ENCODE measurements at places on chromosomes 3 and 15.
A peak's percentile ranks its signal among the peaks of the same experiment; 100 is the strongest.

- no peak for DNase-seq
Observed at GRCh38 chr3:102360183-102360860, 74.5 kb upstream of the ZPLD1 start.

DNA sequence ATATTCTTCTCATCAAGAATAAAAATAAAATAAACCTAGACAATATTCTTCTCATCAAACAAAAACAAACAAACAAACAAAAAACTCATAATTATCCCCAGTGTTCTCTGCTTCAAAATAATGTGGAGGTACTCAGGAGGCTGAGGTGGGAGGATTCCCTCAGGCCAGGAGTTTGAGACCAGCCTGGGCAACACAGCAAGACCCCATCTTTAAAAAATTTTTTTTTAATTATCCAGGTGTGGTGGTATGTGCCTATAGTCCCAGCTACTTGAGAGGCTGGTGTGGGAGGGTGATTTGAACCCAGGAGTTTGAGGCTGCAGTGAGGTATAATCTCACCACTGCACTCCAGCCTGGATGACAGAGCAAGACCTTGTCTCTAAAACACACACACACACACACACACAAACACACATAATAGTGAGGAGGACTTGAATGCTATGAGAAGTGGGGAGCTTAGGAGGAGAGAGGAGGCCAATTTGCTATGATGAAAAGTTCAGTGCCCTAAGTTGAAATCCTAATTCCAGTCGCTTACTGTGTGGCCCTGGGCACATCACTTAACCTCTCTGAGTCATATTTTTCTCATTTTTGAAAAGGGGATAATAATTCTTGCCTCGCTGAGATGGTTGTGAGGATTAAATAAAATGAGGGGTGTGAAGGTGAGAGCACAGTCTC, 35.8 kb upstream of the HERC1 start:
- DNase-seq: no peak

DNA sequence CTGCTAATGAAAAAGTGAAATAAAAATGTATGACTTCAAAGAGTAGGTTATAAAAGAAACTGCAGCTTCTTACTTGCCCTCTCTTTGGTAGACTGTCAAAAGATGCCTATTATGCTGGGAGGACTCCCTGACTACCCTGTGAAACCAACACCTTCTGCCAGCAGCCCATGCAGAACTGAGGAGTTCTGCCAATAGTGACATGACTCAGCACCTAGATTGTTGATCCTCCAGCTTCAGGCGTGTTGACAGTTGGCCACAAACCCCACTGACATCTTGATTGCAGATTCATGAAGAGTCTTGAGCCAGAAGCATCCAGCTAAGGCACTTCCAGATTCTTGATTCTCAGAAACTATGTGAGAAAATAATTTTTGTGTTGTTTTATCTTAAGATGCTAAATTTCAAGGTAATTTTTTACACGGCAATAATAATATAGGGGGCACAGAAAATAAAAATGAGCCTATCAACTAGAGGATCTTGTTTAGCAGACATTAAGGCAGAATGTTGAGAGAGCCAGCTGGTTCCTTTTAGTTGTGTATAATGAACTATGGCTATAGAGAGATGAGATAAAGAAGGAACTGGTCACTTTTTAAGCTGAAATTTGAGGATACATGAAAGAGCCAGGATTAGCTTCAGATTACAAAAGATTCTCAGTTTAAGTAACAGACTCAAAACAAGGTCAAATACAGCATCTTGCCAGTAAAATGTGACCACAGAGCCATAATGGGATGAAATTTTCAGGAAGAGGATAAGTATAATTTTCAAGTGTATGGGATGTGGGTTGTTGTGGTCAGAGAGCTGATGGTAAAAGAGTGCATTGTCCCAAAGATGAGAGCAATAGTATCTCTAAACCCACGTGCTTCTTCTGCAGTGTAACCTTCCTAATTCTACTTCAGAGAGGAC, 588.7 kb upstream of the CBLB start:
- DNase-seq: no peak

DNA sequence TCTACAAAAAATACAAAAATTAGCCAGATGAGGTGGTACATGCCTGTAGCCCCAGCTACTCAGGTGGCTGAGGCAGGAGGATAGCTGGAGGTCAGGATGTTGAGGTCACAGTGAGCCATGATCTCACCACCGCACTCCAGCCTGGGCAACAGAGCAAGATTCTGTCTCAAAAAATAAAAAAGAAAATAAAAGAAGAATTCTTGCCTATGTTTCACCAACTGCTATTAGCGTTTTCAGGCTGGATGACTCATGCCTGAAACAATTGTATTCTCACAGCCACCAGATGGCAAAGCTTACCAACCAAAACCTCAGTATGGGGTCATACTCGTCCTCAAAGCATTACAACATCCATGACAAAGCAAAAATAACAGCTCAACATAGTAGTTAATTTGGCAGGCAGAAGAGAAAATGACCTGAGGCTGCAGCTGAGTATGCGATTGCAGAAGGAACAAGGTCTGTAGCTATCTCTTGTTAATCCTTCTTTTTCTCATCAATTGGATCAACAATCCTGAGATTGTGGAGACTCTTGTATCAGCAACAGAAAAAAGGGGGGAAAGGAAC, 52.2 kb downstream of the TP53BP1 start:
- DNase-seq: peak; percentile 23

GRCh38 chr3:14439501-14440167, 37.2 kb downstream of the SLC6A6 start:
- no peak for DNase-seq

GRCh38 chr3:10553591-10554235, 48.3 kb upstream of the ATP2B2 start:
- no peak for DNase-seq

DNA sequence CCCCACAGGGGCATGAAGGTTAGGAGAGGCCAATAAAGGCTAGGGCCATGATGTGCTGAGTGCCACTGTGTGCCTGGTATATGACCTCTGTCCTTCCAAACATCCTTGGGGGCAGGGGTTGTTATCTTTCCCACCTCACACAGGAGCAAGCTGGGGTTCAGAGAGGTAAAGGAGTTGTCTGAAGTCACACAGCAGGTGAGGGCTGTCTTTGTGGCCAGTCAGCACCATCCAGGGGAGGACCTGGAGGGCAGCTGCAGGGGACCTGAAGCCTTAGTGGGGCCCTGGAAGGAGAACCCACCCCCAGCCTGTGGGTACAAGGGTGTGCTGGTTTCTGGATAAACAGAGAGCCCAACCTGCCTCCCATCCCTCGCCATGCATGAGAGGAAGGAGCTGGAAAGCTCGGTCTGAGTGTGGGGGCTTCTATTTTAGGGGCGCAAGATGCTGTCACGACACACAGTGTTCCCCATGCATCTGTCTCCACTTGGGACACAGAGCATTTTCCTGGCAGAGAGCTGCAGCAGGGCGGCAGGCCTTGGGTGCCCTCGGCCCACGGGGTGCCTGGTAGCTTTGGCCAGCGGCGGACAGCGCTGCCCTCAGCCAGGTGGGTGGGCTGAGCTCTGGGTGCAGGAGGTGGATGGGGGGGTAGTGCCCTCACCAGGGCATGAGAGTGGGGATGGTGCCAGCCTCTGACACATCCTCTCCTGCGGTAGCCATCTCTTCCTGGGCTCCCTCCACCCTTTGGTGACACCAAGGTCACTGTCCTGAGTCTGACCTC, 14.7 kb downstream of the IQSEC1 start:
- no peak for DNase-seq

- no peak for DNase-seq
Observed at GRCh38 chr3:181715571-181716340, 4.0 kb downstream of the SOX2 start.

DNA sequence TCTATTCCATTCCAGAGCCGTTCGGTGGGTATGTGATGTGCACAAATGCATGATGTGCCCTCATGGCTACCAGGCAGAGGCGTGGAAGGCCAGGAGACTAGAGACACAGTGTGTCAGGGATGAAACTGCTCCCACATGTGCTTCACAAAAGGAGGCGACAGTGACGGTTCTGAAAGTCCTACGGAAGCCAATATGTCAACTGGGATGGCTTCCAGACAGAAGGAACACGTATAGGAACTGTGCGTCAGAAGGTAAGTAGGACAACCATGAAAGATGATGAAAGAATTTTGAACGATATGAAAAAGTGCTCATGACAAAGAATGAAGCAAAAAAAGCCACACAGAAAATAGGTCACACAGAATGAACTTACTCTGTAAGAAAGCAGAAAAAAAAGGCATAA, 34.1 kb downstream of the GLB1 start:
- no peak for DNase-seq

- DNase-seq: no peak
Observed at GRCh38 chr3:149792452-149793270, at the start of gene ANKUB1. Gene ANKUB1 (minus strand): TSS chr3:149792554. CDS start chr3:149792366, 188 bp downstream.

GRCh38 chr15:92606126-92606835, 49.3 kb downstream of the FAM174B start:
- DNase-seq: no peak

DNA sequence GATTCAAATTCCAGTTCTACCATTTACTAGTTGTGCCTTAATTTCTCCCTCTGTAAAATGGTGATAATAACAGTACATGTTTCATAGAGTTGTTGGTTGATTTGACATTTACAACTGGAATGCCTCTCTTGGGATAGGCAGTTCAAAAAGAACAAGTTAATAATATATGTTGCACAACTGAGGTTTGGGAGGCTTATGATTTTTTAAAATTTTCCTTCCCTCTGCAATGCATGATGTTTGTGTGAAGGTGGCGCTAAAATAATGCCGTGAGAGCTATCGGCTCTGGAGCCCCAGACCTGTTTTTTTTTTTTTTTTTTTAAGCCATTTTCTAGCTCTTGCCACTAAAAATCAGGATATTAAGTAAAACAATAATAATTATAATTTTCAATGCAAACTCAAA, 18.6 kb downstream of the DNAJB11 start:
- no peak for DNase-seq

GRCh38 chr3:294096-294495, 97.5 kb downstream of the CHL1 start:
- no peak for DNase-seq

GRCh38 chr3:151871639-151872468, 1.6 kb upstream of the SUCNR1 start:
- no peak for DNase-seq

DNA sequence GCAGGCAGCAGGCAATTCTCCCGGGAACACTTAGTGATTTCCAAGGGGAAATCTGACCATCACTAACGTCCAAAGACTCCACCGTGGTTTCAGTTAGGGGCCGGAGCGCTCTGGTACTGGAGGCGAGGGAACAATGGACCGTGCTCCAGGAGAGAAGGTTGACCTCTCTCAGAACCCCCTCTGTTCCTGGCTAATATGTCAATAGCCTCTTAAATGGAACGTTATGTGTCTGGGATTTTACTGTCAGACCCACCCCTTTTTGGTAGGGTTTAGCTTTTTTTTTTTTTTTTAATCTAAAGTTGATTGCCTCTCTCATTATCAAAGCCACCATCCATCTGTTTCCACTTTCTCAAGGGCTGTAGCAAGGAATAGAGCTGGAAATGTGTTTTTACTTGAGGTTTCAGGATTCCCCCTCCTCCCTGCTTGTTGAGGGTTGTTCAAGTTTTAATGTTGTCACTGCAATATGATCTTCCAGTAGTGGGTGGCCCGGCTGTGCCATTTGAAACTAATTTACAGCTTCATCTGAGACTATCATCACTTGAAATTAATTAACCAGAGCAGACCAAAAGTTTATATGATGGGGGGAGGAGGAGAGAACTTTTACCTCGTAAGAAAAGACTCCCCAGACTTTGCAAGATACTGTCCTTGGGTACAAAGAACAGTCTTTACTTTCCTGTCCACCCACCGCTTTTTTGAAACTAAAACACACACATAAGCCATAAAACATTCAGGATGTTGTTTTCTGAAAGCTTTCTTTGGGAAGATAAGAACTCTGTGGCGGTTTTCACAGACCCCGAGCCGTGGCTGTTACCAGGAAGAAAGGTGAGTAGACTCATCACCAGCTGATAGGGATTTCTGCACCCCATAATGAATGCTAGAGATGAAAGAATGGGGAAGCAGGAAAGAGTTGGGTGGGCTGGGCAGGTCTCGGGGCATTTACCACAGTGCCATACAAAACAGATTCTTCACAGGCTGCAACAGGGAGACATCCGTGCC, 187.8 kb downstream of the UACA start:
- no peak for DNase-seq

DNA sequence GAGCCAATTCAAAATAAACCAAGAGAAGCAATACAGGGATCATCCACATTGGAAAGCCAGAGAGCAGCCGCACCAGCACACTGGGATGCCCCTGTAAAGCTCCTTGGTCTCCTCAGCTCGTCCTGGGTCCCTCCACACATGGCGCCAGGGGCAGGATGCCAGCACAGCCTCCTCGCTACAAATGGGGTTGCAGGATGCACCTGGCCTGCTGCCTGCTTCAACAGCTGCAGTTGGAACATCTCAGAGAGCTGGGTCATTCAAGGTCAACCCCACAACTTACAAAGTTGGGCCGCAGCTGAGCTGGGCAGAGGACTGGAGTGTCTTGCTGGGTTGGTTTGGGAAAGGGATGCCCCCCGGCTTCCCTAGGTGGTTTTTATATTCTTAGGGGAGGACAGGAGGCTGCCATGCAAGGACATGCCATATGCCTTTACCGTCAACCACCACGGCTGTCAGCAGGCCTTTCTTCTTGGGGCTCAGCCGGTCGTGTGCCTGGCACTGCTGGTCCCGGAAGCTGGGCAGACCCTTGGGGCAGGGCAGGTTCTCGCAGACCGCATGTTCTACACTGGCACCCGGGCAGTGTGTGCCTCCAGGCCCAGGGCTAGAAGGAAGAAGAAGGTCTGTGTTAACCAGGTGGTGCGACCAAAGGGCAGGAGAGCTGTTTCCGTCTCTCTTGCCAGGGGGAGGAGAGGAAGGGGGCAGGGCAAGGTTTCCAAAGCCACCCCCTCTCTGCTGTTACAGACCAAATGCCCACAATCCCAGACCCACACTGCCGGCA, 225.2 kb downstream of the ADAMTS17 start:
- DNase-seq: no peak

DNA sequence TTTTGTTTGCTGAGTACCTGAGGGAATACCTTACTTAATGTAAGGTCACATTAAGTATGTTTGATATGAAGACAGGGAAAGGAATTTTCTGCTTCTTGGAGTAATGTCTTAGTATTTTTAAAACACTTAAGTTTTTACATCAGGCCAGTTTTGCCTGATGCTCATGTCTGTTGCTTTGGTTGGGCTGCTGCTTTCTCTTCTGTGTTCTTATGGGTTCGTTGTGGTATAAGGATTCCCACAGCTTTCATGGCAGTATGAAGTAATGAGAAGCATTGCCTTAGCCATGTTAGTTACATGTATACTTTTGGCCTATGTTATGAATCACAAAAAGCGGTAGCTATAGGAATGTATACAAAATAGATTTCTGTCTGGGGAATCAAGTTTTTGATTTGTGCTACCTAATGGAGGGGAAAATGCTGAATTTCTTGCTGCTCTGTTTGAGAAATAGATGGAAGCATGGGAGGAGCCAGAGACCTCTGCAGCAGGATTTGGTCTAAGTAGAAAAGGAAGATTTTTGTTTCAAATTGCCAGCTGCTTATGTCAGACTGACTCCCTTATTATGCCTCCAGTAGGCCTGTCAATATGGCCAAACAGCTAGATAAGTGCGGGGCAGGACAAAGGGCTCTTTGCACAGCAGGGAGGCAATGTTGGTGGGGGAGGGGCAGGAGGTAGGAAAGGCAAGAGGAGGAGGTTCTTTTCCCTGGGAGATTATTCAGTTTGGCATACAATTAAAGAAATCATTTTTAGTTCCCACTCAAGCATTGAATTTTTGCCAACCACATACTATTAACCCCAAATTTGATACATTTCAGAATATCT, 5.2 kb downstream of the SETD5 start:
- no peak for DNase-seq

GRCh38 chr3:174219738-174220137, 639.4 kb upstream of the NAALADL2 start:
- DNase-seq: no peak

GRCh38 chr3:43364926-43365325, 78.6 kb downstream of the SNRK start:
- no peak for DNase-seq

Measured in CD4-positive, alpha-beta T cell treated with Interleukin-17A for 4 hours (primary cell).